ENCODE measurements at places on chromosomes 2 and 18.

DNA sequence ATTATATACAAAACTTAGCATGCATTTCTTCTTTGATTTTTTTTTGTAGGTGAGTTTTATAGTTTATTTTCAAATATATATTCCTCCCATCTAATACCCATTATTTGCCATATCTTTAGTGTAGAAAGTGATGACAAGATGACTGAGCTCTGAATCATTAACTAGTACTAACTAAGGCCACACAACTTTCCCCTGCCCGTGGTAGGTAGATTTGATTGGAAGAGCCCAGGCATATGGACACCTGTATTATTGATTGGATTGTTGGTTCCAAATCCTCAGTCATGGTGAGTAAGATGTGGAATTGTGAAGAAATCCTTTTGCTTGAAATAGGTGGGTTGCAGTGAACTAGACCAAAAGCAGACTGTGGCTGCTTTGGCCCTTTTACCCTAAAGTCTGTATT lies 54.8 kb downstream of the ABI2 start:
- no peak for DNase-seq

DNA sequence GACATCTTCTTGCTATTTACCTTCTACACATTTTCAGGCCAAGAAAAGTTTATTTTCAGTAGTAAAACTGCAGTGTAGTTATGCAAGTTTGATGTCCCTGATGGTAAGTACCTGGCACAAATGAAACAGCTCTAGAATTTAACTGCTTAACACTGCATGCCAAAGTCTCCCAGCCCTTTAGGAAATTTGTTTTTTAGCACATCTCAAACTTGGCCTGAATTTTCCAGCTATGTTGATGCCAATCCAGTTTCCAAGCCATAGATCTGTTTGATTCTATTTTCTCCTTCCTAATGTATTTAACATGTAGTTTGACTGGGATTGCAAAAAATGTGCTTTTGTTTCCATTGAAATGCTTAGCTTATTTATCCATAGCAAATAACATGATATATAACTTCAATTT lies 29.3 kb upstream of the ZNF385B start:
- DNase-seq: no peak

GRCh38 chr2:58645017-58645416 lies 403.9 kb upstream of the FANCL start:
- DNase-seq: no peak

GRCh38 chr2:232339121-232340081 lies 39.1 kb upstream of the ALPP start:
- DNase-seq: no peak

DNA sequence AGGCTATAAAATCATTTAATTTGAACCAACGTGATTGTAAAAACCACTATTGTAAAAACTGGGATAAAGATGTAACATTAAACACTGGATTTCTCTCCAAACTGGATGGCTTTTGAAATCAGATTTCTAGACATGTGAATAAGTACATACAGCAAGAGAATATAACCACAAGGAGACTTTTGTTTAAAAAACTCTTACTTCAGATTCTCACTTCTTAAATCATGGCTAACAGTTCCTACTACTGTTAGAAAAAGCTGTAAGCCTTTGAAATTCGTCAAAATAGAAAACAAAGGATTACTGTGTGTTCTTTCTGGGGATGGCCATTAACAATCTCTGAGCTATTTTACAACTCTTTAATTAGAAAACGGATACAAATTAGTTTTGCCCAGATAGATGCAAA lies 39.4 kb upstream of the SH3BP4 start:
- no peak for DNase-seq

DNA sequence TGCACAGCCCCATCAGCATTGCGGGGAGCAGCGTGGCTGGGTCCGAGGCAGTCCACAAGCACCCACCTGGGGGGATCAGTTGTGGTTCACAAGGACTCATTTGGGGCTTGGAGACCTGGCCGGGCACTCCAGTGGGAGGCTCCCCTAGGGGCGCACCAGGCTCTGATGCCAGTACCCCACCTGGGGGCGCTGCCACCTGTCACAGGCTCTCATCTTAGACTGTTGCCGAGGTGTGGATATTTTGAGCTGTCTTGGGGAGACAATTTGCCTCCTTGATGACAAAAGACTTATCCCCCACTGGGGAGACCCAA lies 3.0 kb downstream of the ADRA2B start:
- DNase-seq: no peak

DNA sequence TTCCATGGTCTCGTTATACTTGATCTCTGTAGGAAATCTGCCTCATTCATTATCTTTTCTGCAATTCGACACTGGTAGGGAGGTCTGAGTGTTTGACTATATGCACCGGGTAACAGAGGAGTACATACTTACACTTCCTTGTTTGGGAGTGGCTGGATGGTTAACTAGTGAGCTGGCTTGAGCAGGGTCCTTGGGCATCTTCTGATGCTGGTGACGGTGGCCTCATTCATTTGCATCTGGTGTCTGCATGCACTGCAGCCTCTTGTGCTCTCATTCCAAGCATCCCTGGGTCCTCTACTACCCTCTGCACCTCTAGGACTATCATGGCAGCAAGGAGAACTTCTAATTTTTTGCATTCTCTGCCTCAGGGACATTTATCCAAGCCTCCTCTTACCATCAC lies 100.0 kb upstream of the TCF4 start:
- no peak for DNase-seq

DNA sequence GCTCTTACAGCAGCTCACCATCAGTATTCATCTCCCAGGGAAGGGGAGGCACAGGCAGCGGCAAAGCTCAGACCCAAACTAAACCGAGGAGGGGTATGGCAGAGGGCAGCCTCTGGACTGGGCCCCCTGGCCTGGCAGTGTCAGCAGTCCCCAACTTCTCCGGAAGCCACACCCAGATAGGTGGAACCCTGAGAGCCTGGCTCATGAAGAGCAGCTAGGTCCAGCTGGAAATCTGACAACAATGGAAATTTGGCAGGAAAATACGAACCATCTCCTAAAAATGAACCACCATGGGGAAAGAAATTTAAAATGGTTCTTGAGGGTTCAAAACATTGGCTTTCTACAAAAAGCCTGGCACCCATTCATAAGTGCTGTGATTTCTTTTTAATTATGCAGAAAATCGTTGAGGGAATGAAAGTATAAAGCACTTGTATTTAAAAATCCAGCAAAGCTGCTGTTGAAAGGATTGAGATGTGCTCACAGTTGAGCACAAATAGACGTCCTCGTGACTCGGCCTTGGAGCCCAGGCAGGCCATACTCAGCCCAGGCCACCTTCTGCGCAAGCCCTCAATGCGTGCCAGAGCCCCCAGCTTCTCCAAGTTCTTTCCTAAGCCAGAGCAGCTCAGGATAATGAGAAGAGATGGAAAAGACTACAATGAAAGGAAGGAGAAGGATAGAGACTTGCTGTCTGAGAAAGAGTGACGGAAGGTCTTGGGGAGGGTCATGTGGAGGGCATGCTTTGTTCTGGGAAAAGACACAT lies 93.0 kb downstream of the COL6A3 start:
- no peak for DNase-seq

- no peak for DNase-seq
These were observed 46.6 kb downstream of the KCMF1 start for GRCh38 chr2:85017411-85018048.

- no peak for DNase-seq
These were observed 9.5 kb downstream of the CAPN14 start for GRCh38 chr2:31207790-31208189.

DNA sequence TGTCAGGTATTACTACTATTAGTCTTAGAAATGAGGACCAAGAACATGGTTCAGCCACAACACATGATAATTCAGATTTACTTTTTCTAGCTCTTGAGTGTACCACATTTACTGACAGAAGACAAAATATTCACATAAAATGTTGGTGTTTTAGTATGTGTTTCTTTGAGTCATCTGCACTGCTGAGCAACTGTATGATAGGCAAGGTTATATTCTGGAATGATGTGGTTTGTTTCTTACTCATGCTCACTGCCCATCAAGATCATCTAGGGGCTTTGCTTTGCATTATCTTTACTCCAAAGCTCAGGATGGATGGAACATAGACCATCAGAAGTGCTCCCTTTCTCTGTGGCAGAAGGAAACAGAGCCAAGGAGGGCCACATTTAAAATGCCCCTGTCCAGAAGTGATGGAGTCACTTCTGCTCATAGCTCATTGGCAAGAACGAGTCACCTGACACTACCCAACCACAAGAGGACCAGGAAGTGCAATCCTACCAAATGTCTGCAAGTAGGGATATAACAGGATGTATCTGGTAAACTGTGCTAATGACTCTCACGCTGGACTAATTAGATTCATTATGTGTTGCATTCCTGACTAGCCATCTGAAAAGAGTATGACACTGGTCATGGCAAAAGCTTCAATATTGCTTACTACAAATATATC lies 81.5 kb downstream of the DIS3L2 start:
- DNase-seq: no peak

DNA sequence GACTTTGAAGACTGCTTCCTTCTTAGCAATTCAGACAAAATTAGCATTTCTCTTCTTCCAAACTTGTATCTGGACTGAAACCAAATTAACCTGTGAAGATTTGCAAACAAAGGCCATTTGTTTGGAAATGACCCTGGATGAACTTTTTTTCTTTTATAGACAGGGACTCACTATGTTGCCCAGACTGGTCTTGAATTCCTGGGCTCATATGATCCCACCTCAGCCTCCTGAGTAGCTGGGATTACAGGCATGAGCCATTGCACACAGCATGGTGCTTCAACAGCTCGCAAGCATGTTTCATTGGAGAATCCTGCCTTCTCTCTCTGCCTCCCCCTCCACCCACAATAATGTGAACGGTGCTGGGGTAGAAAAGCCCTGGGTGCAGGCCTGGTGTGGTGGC lies 170.2 kb downstream of the ARL4C start:
- DNase-seq: no peak

DNA sequence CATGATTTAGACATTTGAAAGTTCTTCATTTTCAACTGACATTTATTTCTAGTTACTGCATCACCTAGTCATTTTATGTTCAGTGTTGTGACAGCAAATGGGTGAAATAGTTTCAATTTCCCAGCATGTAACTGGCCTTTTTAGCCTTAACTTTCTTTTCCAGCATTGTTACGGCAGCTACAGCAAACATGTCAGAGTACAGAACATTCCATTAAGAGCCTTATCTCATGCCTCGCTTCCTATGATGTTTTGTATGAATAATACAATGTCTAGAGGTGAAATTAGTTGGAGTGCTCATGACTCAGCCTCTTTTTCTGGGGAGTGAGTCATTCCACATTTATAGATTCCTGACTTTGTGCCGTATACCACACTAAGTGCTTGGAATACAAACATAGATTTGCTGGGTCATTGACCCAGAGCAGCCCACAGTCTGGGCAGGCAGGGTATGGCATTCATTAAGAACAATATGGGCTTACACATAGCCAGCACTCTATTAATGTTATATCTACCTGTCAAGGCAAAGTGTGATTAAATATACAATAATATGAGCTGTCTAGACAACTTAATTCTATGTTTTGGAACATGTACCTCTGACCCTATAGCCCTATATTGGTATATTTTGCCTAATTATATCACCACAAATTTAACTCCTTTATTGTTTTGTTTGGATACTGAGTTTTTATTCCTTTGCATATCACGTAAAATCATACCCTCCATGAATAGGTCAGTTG lies 72.2 kb downstream of the MAP2 start:
- peak; percentile 86 for DNase-seq

GRCh38 chr2:54687595-54688152 lies 35.8 kb upstream of the EML6 start:
- DNase-seq: no peak

- no peak for DNase-seq
These were observed 19.1 kb upstream of the MC4R start for GRCh38 chr18:60391571-60392226.

GRCh38 chr18:2303517-2304238 lies 267.6 kb downstream of the METTL4 start:
- DNase-seq: no peak

GRCh38 chr2:105804266-105804665 lies 59.6 kb downstream of the NCK2 start:
- no peak for DNase-seq

DNA sequence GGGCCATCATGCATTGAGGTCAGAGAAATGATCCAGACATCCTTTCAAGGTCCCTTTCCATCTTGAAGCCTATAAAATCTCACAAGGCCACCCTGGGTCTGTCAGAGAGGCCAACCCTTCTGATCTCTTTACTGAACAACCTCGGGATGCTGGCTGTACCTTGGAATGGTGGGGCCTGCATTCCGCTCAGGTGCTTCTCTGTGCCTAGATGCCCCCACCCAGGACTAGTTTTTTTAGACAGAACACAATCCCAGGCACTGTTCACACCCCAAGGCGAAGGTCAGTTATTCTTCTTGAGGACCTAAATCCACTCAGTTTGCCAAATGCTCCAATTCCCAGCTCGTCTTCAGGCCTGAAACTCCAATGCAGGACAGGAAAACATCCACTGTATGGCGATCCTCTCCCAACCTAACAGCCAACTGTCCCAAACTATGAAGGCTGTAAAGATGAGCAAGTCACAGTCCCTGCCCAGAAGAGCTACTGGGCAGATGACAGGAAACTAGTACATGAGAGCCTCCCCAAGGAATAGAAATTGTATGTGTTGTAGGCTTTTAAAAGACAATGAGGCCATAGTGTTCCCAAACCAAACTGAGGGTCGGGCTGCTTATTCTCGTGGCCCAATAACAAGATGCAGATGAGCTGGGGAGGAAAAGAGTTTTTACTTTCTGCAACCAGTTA lies 154.4 kb upstream of the ACAA2 start:
- no peak for DNase-seq

Measured in HepG2 (cell line).